CD4-positive, alpha-beta T cell treated with Interleukin-21 for 1 hour (primary cell): ENCODE measurements at places on chromosomes 3 and 15.
A peak's percentile ranks its signal among the peaks of the same experiment; 100 is the strongest.

- no peak for DNase-seq
Measured at GRCh38 chr3:52237006-52237656, 1.8 kb downstream of the TWF2 start.

DNA sequence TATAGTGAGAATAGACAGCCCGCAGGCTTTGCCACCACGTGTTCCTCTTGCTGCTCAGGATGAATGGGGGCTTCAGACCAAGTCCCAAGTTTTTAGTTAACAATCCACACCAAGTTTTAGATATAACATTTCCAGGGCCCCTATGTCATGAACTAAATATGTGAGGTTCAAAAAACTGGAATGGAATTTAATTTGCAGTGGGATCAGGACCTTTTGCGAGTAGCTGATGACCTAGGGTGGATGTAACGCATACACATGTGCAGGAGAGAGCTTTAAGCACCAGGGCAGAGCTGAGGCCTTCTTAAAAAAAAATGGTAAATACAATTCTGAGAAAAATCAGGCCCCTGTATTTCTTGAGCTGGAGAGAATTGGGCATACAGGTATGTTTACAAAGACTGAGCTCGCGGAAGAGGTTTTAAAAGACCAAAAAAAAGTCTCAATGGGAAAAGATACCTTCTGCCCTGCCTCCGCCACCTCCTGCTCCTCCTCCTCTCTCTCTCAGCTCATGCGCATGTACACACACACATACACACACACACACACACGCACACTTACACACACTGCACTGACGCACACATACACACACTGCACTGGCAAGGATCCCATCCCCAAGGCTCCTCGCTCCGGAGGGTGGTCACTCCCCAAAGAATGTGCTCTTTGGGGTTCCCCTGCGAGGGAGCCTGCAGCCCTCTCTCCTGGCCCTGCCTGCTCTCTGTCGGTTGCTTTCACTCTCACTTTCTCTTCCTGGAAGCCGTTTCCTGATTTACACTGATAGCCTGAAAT, 48.2 kb upstream of the IGF1R start:
- DNase-seq, result peak; percentile 11

GRCh38 chr3:42012383-42012934, 50.6 kb upstream of the ULK4 start:
- peak; percentile 62 for DNase-seq

DNA sequence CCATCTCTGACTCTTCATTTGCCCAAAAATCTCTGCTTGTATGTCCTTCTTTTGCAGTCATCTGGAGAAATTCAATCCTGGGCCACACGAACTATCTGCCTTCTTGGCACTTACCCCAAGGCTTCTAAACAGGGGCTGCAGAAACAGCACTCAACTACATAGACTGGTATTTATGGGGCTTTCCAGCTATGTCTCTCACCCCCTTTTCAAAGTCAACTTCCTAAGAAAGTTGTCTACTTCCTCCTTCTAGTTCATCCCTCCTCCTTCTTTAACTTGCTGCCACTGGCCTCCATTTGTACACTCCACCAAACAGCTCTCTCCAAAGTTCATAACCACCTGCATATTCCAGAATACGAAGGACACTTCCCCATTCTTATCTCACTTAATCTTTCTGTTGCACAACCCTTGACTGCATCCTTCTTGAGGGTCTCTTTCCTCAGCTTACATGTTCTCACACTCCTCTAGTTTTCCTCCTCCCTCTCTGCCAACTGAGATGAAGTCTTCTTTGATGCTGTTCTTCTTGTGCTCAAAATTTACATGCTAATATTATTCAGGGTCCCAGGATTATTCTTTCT, 55.2 kb downstream of the PLD1 start:
- no peak for DNase-seq

GRCh38 chr15:31487811-31488436, 161.3 kb downstream of the KLF13 start:
- DNase-seq, result no peak

DNA sequence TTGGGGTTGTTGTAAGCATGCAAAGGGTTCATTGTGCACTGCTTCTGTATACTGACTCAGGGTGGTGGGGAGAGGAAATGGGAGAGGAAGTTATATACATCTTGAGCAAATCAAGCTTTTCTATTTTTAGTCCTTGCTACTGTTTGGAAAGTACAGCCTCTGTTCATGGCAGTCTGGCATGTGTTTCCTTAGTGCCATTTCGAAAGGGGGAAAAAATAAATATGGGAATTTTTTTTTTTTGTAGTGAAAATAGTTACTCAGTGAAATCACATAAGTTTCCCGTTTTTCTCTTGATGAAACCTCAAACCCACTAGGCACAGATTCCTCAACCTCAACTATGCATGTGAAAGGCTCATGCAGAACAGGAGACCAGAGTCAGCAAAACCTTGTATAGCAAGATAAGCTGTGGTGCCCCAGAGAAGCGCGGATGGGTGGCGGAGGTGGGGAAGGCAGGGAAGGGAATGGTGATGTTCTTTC, 353.3 kb downstream of the LPP start:
- DNase-seq, result peak; percentile 8

- no peak for DNase-seq
Measured at GRCh38 chr15:43390723-43391122, 19.8 kb downstream of the TUBGCP4 start.

GRCh38 chr3:16515885-16516420, 2.5 kb upstream of the RFTN1 start:
- peak; percentile 53 for DNase-seq

GRCh38 chr3:65083240-65083639, 395.4 kb upstream of the ADAMTS9 start:
- DNase-seq, result no peak

DNA sequence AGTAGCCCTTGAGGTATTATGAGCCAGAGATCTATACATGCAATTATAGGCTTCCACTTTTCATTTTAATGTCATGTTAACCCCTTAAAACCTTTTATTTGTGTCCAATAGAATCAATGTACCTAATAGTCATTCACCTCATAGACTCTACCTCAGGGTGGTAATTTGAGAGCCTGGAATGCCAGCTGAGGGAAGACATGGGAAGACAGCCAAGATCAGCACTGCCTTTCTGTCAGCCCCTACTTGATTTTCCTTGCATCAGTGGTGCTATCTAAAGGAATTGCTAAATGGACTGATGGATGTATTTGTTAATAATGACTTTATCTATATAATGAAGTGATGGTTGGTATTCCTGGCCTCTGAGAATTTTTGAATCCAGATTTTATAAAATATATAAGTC, 113.3 kb upstream of the GBE1 start:
- no peak for DNase-seq

DNA sequence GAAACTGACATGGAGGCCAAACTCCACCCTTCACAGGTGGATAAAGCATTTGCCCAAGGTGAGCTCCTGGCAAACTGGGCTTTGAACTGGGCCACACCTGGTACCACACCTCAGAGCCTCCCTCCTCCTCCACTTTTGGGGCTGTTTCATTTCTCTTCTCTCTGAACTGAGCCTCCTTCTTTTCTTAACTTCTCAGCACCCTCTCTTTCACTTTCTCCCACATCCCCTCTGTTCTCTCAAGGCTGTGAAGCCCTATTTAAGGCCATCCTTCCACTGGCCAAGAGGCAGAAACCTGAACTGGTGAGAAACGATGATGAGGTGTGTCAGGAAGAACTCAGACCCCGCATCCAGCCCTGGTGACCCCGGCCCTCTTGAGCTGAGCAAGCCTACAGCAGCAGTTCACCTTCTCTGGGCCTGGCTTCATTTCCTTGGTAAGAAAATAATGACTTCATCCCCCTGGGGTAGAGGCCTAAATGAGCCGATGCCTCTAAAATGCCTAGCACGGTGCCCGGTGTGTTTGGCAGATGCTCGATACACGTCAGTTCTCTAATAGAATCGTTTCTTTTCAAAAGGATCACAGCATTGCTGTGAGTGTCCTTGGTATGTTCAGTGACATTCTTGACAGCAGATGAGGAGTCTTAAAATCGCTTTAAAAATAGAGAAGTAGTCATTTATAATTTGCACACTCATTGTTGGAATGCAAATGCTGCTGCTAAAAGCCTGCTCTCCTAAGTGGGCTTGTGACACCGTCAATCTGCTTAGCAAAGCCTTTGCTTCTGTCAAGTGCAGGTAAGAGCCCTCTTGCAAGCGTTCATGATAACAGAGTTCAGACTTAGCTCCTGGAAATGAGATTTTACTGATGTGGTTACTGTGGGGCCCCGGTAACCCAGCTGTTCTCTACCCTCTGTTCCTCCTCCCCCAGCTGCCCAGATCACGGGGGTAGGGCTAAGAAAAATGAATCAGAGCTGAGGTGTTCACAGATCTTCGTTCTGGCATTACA, 97.7 kb upstream of the ATP2B2 start:
- peak; percentile 72 for DNase-seq

DNA sequence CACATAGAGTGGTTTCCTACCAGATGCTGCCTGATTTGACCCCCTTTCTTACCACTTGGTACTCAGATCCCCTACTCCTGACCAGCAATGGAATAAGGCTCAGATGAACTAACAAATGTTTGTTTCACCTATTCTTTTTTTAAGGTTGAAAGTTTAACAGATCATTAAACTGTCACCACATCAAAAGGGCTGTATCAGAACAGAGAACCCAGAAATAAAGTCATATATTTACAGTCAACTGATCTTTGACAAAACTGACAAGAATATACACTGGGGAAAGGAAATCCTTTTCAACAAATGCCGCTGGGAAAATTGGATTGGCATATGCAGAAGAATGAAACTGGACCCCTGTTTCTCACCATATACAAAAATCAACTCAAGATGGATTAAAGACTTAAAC, 56.0 kb downstream of the GPR176 start:
- DNase-seq, result no peak

GRCh38 chr3:192397012-192397411, 330.3 kb downstream of the FGF12 start:
- DNase-seq, result no peak

GRCh38 chr3:179068779-179069530, 2.7 kb downstream of the ZMAT3 start:
- DNase-seq, result peak; percentile 51

DNA sequence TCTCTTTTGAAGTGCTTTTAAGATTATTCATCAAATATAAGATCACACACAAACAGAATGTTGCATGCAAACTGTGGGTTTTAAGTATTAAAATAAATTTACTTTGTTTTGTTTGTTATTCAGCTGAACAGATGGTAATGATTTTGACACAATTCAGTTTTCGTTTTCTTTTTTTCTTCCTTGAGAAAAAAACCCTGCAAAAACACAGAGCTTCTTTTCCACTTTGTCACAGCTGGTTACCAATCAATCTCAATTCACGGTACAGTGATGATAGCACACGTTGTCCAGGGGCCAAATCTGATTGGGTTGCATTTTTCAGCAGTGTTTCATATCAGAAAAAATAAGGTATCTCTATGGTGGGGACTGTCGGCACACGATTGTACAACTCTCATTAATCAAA, 473.6 kb downstream of the ROBO2 start:
- DNase-seq, result no peak

GRCh38 chr3:17195192-17195611, 310.4 kb downstream of the PLCL2 start:
- DNase-seq, result no peak

GRCh38 chr3:23831517-23832394, 26.0 kb downstream of the UBE2E1 start:
- DNase-seq, result no peak

DNA sequence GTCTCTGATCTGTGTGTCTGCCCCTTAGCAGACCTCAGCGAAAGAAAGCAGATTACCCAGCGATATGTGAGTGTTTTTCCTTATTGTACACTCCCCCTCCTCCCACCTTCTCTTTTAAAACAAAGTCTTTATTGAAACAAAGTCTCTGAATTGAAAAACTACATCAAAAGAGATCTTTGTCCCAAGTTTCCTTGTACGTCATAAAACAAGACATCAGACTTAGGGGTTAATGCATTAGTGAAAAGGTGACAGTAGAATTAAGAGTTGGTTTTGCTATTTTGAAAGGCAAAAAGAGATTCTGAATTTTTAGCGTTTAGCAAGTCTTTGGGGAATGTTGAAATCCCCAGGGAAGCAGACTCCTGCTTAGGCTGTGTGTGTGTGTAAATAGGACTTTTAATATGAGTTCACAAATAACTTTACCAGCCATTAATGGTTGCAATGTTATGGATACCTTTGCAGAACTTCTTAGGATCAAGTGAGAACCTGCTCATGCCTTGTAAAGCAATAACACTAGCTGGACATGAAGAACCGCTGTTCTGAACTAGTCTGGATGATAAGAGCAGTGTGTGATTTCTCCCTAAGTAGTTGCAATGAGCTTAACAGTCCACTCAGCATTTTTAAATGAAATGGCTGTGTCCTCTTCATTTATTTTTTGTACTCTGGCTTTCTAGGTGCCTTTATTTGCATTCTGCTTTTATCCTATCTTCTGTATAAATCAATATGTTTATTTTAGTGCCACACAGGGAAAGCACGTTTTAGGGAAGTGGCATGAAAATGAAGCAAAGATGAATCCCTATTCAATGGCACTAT, 136.6 kb downstream of the MCTP2 start:
- no peak for DNase-seq
